Heart left ventricle (tissue), 16 donors: ENCODE measurements at places on chromosomes 3 and 15. TPM values are rescaled to one million over a fixed set of nuclear protein-coding genes. Genes with fewer than 3 reads are reported as not detected.

DNA sequence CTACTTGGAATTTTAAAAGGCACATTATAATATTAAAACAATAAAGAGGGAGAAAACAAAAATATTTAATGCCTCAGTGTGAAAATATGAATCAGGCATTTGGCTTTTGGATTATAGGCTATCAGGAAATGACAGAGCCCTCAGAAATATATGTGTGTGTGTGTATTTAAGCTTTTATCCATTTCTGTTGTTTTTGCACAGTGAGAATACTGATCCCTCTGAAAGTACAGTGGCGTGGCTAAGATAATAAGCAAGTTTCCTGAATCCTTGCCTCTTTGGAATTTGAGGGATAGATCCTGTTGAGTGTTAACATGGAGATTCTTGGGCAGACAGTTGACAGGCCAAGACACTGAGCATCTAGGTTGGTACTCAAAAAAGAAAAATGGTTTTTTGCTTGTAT is 234.8 kb upstream of the ZBTB20 start:
- no peaks in the 10 kb centered on the region for H3K27me3 ChIP-seq
- H3K36me3 ChIP-seq: no peaks in the 10 kb centered on the region
- H3K4me3 ChIP-seq: no peak overlapping the region
- no peak for DNase-seq
- H3K27ac ChIP-seq: no peak overlapping the region

- no peak overlapping the region for H3K27ac ChIP-seq
- DNase-seq: no peak
- no peaks in the 10 kb centered on the region for H3K36me3 ChIP-seq
- no peaks in the 10 kb centered on the region for H3K27me3 ChIP-seq
These were observed 64.9 kb downstream of the DPH6 start for GRCh38 chr15:35481064-35481463.

DNA sequence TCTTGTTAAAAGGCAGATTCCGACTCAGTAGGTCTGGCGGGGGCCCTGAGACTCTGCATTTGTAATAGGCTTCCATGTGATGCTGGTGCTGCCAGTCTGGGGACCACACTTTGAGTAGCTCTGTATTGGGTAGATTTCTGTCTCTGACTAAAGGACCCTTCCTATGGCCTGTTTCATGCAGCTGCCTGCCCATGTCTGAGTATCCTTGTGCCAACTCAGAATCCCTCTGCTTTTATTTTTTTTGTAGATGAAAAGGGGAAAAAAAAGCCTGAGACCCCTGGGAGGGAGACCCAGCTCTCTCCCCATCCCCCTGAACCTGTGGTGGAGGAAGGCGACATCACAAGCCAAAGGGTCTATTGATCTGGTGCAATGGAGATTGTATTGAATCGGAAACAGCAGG is 81.9 kb downstream of the EBLN2 start:
- no peak overlapping the region for H3K4me3 ChIP-seq
- H3K4me1 ChIP-seq: peaks cover 40% of the 10 kb centered on the region
- H3K27ac ChIP-seq: no peak overlapping the region
- no peaks in the 10 kb centered on the region for H3K27me3 ChIP-seq
- DNase-seq: no peak

- no peak for DNase-seq
- no peak overlapping the region for H3K4me3 ChIP-seq
- no peaks in the 10 kb centered on the region for H3K4me1 ChIP-seq
- no peaks in the 10 kb centered on the region for H3K27me3 ChIP-seq
- H3K36me3 ChIP-seq: no peaks in the 10 kb centered on the region
- no peak overlapping the region for H3K27ac ChIP-seq
These were observed 1020.2 kb downstream of the SQOR start for GRCh38 chr15:46654993-46655392.

DNA sequence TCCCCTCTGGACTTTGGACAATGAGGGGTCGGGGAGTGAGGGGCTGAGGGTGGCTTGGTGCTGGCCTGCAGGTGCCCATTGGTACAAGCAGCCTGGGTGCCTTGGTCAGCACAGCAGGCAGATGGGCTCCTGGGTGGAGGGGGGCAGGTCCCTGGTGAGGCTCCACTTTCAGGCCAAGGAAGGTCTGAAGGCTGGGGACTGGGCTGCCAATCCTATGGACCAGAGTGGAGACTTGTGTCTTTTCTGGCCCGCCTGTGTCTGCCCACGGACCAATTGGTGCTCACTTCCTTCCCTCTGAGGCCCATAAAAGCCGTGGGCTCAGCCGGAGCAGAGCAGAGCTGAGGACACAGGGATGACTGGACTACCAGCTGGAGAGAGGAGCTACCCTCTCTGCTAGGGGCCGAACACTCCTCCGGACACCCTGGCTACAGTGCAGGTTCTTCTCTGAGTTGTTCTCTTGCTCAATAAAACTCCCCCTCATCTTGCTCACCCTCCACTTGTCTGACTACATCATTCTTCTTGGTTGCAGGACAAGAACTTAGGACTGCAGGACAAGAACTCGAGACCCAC is 31.9 kb upstream of the IREB2 start:
- H3K27ac ChIP-seq: no peak overlapping the region
- no peaks in the 10 kb centered on the region for H3K4me1 ChIP-seq
- no peak for DNase-seq
- H3K4me3 ChIP-seq: no peak overlapping the region
- no peaks in the 10 kb centered on the region for H3K27me3 ChIP-seq
- no peaks in the 10 kb centered on the region for H3K36me3 ChIP-seq

The IL20RB gene
- 0.14 TPM for total RNA-seq
